ENCODE measurements at places on chromosomes 2 and 18. TPM values are rescaled to one million over a fixed set of nuclear protein-coding genes. Genes with fewer than 3 reads are reported as not detected.

- H3K4me3 ChIP-seq, result no peak overlapping the region
- H3K27me3 ChIP-seq, result no peaks in the 10 kb centered on the region
- no peaks in the 10 kb centered on the region for H3K36me3 ChIP-seq
- no peak overlapping the region for H3K27ac ChIP-seq
These were observed 463.1 kb downstream of the TSN start for GRCh38 chr2:122218596-122218995.

DNA sequence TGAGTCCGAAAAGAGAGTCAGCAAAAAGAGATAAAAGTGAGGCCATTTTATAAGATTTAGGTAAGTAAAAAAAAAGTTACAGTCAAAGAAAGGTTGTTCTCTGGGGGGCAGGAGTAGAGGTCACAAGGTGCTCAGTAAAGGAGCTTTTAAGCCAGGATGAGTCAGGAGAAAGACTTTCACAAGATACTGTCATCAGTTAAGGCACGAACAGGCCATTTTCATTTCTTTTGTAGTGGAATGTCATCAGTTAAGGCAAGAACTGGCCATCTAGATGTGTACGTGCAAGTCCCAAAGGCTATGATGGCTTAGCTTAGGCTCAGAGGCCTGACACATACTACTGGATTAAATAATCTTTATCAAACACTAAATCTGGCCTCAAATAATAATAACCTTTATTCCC, 1207.3 kb upstream of the FAM98A start:
- no peak for DNase-seq
- no peak overlapping the region for H3K4me3 ChIP-seq
- no peaks in the 10 kb centered on the region for H3K4me1 ChIP-seq
- no peaks in the 10 kb centered on the region for H3K27me3 ChIP-seq
- H3K36me3 ChIP-seq, result no peaks in the 10 kb centered on the region
- no peak overlapping the region for H3K27ac ChIP-seq

DNA sequence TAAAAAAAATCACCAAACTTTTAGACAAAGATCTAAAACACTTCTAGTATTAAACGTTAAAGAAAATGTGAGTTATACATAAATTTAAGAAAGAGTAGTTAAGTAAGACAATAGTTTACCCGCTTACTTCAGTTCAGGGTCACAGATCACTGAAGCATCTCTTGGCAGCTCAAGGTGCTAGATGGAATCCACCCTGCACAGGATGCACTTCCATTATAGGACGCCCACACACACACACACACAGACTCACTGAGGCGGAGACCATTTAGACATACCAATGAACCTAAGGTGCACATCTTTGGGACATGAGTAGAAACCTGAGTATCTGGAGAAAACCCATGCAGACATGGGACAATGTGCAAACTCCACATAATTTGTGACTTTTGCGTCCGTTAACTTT, 630.6 kb upstream of the ZNF804A start:
- no peaks in the 10 kb centered on the region for H3K27me3 ChIP-seq
- DNase-seq, result no peak
- H3K4me1 ChIP-seq, result no peaks in the 10 kb centered on the region
- no peak overlapping the region for H3K4me3 ChIP-seq
- H3K36me3 ChIP-seq, result no peaks in the 10 kb centered on the region

GRCh38 chr2:74474481-74474880, 2.0 kb upstream of the MRPL53 start:
- DNase-seq, result peak; percentile 1
- H3K27ac ChIP-seq, result no peak overlapping the region
- no peak overlapping the region for H3K4me3 ChIP-seq
- H3K4me1 ChIP-seq, result peaks cover 19% of the 10 kb centered on the region

Gene ARHGAP28
- 71.3 TPM for total RNA-seq

Gene TEX261
- total RNA-seq, result 62.6 TPM

Gene MAB21L4
- total RNA-seq, result 34.5 TPM

Gene GALNT13
- total RNA-seq, result 21.0 TPM

Gene CIDEA
- total RNA-seq, result not detected

All from hepatocyte (in vitro differentiated cells).